ENCODE measurements at places on chromosomes 12 and 14. TPM values are rescaled to one million over a fixed set of nuclear protein-coding genes. Genes with fewer than 3 reads are reported as not detected.

- no peak for DNase-seq
Measured at GRCh38 chr14:87712396-87713090, 280.4 kb downstream of the GALC start.

GRCh38 chr12:44519931-44520330 lies 356.2 kb downstream of the NELL2 start:
- no peak for DNase-seq

DNA sequence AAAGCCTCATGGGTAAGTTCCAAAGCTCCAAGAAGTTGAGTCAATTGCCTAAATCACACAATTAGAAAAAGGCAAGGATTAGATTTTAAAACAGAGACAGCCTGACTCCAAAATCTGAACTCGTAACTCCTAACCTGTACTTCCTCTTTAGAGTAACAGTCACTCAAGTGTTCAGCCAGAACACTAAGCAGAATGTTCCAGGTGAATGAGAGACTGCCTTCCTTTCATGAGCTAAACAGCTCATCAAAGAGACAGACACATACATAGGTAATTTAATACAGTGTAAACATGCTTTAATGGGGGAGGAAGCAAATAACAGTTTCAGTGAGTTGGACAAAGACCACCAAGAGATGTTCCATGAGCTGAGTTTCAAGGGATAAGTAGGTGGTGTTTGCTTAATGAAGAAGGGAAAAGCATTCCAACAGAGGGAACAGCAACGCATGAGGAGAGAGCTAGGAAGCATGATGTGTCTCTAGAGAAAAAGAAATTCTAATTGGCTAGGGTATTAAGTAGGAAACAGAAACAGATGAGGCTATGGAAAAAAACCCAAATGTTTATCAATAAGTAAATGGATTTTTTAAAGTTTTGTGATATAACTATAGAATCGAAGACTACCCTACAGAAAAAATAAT lies 403.9 kb downstream of the MED13L start:
- DNase-seq: no peak

DNA sequence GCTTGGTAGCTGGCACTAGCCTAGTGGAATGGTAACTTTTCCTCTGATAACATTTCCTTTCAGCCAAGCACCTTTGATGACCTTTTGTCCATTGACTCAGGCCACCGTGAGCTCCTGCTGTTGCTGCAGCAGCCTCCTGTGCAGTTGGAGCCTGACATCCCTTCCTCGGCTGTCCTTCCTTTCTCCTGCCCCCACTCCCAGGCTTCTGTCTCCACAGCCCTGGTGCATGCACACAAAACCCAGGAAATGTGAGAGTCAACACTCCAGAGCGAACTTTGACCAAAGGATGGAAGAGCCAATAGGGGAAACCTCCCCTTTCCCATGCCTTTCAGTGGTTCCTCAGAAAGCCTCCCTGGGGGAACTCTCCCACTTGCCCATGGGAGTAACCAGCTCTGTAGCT lies 115.0 kb downstream of the TMEM260 start:
- DNase-seq: no peak

GRCh38 chr14:20417250-20418186 lies 4.2 kb upstream of the TEP1 start:
- no peak for DNase-seq

The RDH16 gene
- total RNA-seq: not detected
